Gastroesophageal sphincter (tissue), 4 donors: ENCODE measurements at places on chromosomes 1 and 21. TPM values are rescaled to one million over a fixed set of nuclear protein-coding genes. Genes with fewer than 3 reads are reported as not detected.

GRCh38 chr21:43932005-43932404 lies 67.0 kb downstream of the AGPAT3 start:
- H3K36me3 ChIP-seq = peaks cover 25% of the 10 kb centered on the region
- ATAC-seq = no peak
- H3K27me3 ChIP-seq = no peaks in the 10 kb centered on the region
- H3K27ac ChIP-seq = no peak overlapping the region
- peaks cover 5% of the 10 kb centered on the region for H3K4me1 ChIP-seq

- no peaks in the 10 kb centered on the region for H3K4me1 ChIP-seq
- no peak overlapping the region for H3K4me3 ChIP-seq
- no peak for ATAC-seq
- peaks cover 66% of the 10 kb centered on the region for H3K27me3 ChIP-seq
- H3K27ac ChIP-seq = no peak overlapping the region
Observed at GRCh38 chr1:17837233-17838030, 82.3 kb downstream of the ACTL8 start.

Gene CELSR2
- total RNA-seq = 18.6 TPM

GRCh38 chr1:3423245-3423829 lies 31.1 kb upstream of the ARHGEF16 start:
- H3K4me3 ChIP-seq = no peak overlapping the region
- peaks cover 17% of the 10 kb centered on the region for H3K36me3 ChIP-seq
- H3K27me3 ChIP-seq = peaks cover 59% of the 10 kb centered on the region
- ATAC-seq = peak; percentile 59
- peak overlapping the region; percentile 61 for H3K27ac ChIP-seq

Gene TMPRSS15
- total RNA-seq = not detected

GRCh38 chr1:233439721-233440120 lies 112.2 kb downstream of the MAP3K21 start:
- H3K4me1 ChIP-seq = no peaks in the 10 kb centered on the region
- ATAC-seq = no peak
- peaks cover 39% of the 10 kb centered on the region for H3K27me3 ChIP-seq
- H3K27ac ChIP-seq = no peak overlapping the region

GRCh38 chr1:30615076-30615795 lies 108.1 kb downstream of the MATN1 start:
- peaks cover 19% of the 10 kb centered on the region for H3K27me3 ChIP-seq
- H3K36me3 ChIP-seq = no peaks in the 10 kb centered on the region
- H3K4me1 ChIP-seq = no peaks in the 10 kb centered on the region
- no peak overlapping the region for H3K27ac ChIP-seq

Gene OR2G6
- not detected for total RNA-seq

DNA sequence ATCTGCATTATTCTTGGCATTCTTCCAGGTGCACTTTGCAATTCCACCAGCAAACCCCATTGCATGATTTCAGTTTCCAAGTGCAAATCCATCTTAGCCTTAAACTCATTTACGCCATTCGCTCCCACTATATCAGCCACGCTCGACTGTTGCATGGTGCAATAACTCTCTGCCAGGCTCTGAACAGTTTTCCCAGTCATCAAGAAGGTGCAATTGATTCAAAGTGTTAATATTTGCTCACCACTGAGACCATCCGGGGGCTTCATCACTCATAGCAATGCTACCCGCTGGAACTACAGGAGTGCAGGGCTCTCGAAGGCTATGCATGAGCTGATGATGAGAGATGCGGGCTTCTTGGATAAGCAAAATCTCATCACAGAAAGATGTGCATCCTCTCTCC lies 488.2 kb downstream of the OMA1 start:
- no peaks in the 10 kb centered on the region for H3K36me3 ChIP-seq
- no peak overlapping the region for H3K4me3 ChIP-seq
- no peaks in the 10 kb centered on the region for H3K27me3 ChIP-seq
- H3K4me1 ChIP-seq = no peaks in the 10 kb centered on the region
- ATAC-seq = no peak
- no peak overlapping the region for H3K27ac ChIP-seq

GRCh38 chr1:231869364-231869763 lies 242.8 kb downstream of the DISC1 start:
- H3K4me3 ChIP-seq = no peak overlapping the region
- ATAC-seq = no peak
- H3K36me3 ChIP-seq = no peaks in the 10 kb centered on the region
- H3K27me3 ChIP-seq = no peaks in the 10 kb centered on the region

DNA sequence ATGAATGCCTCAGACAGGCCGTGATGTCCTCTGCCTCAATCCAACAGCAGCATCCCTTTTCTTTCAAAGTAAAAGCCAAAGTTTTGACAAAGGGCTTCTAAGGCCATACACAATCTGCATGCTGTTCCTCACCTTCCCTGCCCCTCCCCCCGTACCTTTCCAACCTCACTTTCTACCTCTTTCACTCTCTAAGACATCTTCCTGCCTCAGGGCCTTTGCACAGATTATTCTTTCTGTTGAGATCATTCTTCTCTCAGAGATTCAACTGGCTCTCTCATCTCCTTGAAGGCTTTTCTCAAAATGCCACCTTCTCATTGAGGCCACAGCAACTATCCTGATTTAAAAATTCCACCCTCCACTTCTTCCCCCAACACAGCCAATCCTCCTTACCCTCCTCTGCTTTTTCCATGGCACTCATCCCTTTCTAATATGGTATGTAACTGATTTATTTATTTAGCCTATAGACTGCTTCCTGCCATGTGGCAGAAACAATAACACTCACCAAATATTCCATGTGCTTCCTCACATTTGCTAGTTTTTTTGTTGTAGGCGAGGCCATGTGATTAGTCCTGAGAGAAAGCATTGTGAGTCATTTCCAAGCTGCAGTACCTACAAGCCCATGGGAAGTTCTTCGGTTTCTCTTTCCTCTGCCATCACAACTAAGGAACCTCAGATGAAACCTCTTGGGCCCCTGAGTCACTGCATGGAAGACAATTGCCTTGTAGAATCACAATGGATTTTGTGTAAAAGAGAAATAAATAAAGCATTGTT lies 58.7 kb upstream of the GADD45A start:
- no peak for ATAC-seq
- H3K27me3 ChIP-seq = no peaks in the 10 kb centered on the region
- peaks cover 12% of the 10 kb centered on the region for H3K4me1 ChIP-seq
- no peaks in the 10 kb centered on the region for H3K36me3 ChIP-seq

Gene FCRL4
- not detected for total RNA-seq

GRCh38 chr1:229888157-229888556 lies 178.9 kb upstream of the GALNT2 start:
- no peaks in the 10 kb centered on the region for H3K27me3 ChIP-seq
- H3K36me3 ChIP-seq = no peaks in the 10 kb centered on the region
- peaks cover 45% of the 10 kb centered on the region for H3K4me1 ChIP-seq
- no peak overlapping the region for H3K4me3 ChIP-seq

- H3K27ac ChIP-seq = no peak overlapping the region
- no peak for ATAC-seq
- H3K27me3 ChIP-seq = peaks cover 25% of the 10 kb centered on the region
- H3K4me1 ChIP-seq = no peaks in the 10 kb centered on the region
- H3K4me3 ChIP-seq = no peak overlapping the region
Observed at GRCh38 chr1:30012455-30013440, 710.6 kb downstream of the MATN1 start.

GRCh38 chr1:24047110-24047477 lies 64.8 kb downstream of the MYOM3 start:
- H3K36me3 ChIP-seq = no peaks in the 10 kb centered on the region
- ATAC-seq = peak; percentile 84
- no peaks in the 10 kb centered on the region for H3K27me3 ChIP-seq
- H3K27ac ChIP-seq = peak overlapping the region; percentile 70
- H3K4me3 ChIP-seq = no peak overlapping the region
- H3K4me1 ChIP-seq = peaks cover 19% of the 10 kb centered on the region

Gene SLC9C2
- not detected for total RNA-seq

- H3K4me1 ChIP-seq = peaks cover 61% of the 10 kb centered on the region
- H3K27me3 ChIP-seq = no peaks in the 10 kb centered on the region
- no peak for ATAC-seq
- peak overlapping the region; percentile 84 for H3K27ac ChIP-seq
- H3K36me3 ChIP-seq = no peaks in the 10 kb centered on the region
- H3K4me3 ChIP-seq = no peak overlapping the region
Observed at GRCh38 chr1:156667968-156668709, 9.1 kb downstream of the NES start.

Gene TAS1R1
- total RNA-seq = not detected

DNA sequence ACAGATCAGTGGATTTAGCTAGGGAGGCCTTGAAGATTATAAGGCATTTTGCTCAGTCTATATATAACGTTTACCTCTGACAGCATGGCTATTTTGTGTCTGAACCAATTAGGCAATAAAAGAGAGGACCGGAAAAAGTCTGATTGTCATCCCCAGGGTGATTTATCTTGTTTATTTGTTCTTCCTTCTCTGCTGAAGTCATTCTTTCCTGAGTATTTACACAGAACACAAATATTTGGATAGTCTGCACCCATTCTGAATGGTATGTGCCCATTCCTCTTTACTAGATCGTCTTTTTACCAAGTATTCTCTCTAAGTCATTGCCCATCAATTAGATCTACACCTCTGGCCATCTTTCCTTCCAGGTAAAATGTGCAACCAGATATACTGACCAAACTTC lies 1602.9 kb downstream of the KCNT2 start:
- H3K27me3 ChIP-seq = no peaks in the 10 kb centered on the region
- no peaks in the 10 kb centered on the region for H3K4me1 ChIP-seq
- H3K27ac ChIP-seq = no peak overlapping the region
- no peak for ATAC-seq
- H3K4me3 ChIP-seq = no peak overlapping the region
- no peaks in the 10 kb centered on the region for H3K36me3 ChIP-seq

DNA sequence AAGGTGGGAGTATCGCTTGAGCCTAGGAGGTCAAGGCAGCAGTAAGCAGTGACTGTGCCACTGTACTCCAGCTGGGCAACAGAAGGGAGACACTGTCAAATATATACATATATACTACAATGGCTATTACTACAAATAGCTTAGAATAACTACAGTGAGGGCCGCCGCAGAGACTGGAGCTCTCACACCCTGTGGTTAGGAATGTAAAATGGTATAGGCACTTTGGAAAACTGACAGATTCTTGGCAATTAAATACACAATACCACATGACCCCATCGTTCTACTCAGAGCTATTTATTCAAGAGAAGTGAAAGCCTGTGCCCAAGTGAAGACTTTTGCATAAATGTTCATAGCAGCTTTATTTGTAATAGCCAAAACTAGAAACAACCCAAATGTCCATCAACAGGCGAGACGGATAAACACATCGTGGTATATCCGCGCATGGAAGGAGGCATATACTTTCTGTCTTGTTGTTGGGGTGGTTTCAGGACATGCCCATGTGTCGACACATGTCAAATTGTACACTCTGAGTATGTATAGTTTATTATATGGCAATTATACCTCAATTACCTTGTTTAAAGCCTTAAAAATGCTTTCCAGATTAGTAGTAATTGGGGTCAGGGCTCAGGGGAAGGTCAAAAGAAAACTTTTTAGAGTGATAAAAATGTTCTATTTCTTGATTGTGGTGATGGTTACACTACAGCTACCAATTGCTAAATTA lies 123.4 kb downstream of the RIPK4 start:
- no peak overlapping the region for H3K27ac ChIP-seq
- H3K36me3 ChIP-seq = no peaks in the 10 kb centered on the region
- peaks cover 19% of the 10 kb centered on the region for H3K27me3 ChIP-seq

DNA sequence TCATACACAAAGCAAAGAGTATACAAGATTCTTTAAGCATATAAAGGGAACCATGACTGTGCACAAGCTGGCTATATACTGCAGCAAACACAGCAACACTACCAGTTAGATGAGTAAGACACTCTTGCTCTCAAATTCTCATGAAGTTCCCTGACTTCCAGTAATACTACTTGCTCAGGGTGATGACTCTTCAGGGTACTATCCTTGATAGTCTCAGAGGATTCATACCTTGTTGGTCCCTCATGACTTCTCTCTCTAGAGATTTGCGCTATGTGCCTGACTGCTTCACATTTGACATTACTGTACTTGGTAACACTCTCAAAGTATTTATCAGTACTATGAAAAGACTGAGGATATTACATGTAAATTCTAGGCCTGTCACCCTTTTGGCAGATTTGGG lies 159.8 kb upstream of the ZRANB2 start:
- H3K4me1 ChIP-seq = no peaks in the 10 kb centered on the region
- no peaks in the 10 kb centered on the region for H3K27me3 ChIP-seq
- H3K4me3 ChIP-seq = no peak overlapping the region

Gene DNM3
- total RNA-seq = 1.9 TPM

DNA sequence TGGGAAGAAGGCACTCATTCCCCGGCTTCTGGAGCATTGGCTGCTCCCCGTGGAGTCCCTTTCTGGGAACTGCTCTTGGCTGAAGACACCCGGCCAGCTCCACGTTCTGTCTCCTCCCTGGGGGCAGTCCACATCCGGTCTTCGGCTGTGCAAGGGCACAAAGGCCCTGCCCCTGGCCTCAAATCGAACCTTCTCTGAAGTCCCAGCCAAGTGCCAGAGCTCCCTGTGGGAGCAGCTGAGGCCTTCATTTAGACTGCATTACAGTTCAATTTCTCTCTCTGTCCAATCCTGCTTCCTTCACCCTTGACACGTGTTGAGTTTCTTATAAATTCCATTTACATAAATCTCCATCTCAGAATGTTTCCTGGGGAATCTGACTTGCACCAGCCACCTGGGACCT lies 132.9 kb upstream of the POU3F1 start:
- H3K4me1 ChIP-seq = no peaks in the 10 kb centered on the region
- no peak overlapping the region for H3K4me3 ChIP-seq
- no peaks in the 10 kb centered on the region for H3K36me3 ChIP-seq

Gene TRIM46
- total RNA-seq = 1.9 TPM

Gene IL12RB2
- 0.50 TPM for total RNA-seq

DNA sequence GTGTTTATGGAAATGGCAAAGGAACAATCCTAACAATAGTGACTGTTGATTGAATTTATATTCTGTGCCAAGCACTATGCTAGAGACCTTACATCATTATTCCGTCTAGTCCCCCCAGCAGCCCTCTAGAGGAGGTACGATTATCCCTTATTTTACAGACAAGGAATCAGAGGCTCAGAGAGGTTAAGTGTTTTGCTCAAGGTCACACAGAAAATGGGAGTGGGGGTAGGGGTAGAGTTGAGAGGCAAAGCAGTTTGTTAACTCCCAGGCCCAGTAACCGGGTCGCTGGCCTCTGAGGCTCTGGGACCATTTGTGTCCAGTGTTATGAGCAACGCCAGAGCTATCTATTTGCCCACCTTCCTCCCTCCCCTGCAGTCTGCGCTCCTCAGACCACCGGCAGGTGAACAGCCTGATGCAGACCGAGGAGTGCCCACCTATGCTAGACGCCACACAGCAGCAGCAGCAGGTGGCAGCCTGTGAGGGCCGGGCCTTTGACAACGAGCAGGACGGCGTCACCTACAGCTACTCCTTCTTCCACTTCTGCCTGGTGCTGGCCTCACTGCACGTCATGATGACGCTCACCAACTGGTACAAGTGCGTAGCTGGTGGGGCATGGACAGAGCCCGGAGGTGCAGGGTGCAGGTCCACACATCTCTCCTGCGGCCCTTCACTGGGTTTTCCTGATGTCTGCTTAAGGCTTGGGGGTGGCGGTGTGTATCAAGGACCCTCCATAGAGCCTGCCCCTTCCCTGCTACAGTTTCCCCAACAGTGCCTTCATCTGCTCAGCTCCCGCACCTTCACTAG lies 19.8 kb downstream of the SERINC2 start:
- no peak for ATAC-seq
- H3K27ac ChIP-seq = no peak overlapping the region
- H3K27me3 ChIP-seq = no peaks in the 10 kb centered on the region
- H3K4me3 ChIP-seq = no peak overlapping the region
- H3K4me1 ChIP-seq = no peaks in the 10 kb centered on the region

GRCh38 chr1:222792744-222793143 lies 22.1 kb upstream of the DISP1 start:
- H3K4me3 ChIP-seq = no peak overlapping the region
- ATAC-seq = no peak
- no peaks in the 10 kb centered on the region for H3K36me3 ChIP-seq
- no peaks in the 10 kb centered on the region for H3K4me1 ChIP-seq
- no peaks in the 10 kb centered on the region for H3K27me3 ChIP-seq

Gene AMY1A
- total RNA-seq = not detected

- no peak overlapping the region for H3K4me3 ChIP-seq
- no peaks in the 10 kb centered on the region for H3K4me1 ChIP-seq
- no peaks in the 10 kb centered on the region for H3K36me3 ChIP-seq
- no peak for ATAC-seq
Observed at GRCh38 chr1:7587773-7588456, 183.2 kb upstream of the VAMP3 start.
